Right renal cortex interstitium (tissue), 3 donors: ENCODE measurements at places on chromosomes 13 and 19. TPM values are rescaled to one million over a fixed set of nuclear protein-coding genes. Genes with fewer than 3 reads are reported as not detected.

COG3 gene
- 33.1 TPM for polyA plus RNA-seq

ZFP36 gene
- 26.1 TPM for polyA plus RNA-seq

KLK1 gene
- polyA plus RNA-seq: 1.8 TPM

- DNase-seq: no peak
Observed at GRCh38 chr13:43111559-43112400, 88.4 kb downstream of the DNAJC15 start.

HCN2 gene
- 0.17 TPM for polyA plus RNA-seq
